ENCODE measurements at places on chromosomes 1 and 21. TPM values are rescaled to one million over a fixed set of nuclear protein-coding genes. Genes with fewer than 3 reads are reported as not detected.

- DNase-seq, result peak; percentile 67
Measured at GRCh38 chr1:41613689-41614574, 129.4 kb upstream of the EDN2 start.

DNA sequence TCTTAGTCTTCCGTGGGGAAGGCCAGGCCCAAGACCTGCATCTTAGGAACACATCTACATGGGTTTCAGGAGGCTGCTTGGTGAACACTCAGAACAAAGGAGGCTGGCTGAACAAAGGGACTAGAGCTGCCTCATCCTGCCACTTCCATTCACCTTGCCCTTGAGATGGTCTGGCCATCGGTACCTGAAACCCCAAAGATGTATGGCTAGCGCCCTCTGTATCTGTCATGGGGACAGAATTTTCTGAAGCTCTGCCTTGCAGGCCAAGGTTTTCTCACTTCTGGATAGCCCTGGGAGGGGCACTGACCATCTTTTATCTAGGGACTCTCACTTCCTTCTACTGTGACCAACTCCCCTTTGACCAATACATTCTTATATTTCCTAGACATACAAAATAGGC lies 55.4 kb upstream of the GRIK3 start:
- no peak for DNase-seq

DNA sequence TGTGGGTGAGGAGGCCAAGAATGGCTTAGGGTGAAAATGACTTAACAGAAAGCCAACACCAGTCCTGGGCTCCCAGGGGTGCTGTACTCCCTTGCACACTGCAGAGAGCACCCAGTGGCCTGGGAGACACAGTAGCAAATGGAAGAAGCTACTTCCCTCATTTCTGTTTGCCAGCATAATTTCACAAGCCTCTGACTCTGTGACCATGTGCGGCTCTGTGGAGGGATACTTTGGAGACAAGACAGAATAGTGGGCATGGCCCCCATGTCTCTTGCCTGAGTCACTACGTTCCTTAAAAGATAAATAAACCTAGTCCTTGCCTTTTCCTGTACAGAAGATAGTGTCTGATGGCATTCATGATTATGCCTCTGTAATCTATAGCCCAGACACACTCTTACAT lies 38.1 kb downstream of the TRIM62 start:
- no peak for DNase-seq

DNA sequence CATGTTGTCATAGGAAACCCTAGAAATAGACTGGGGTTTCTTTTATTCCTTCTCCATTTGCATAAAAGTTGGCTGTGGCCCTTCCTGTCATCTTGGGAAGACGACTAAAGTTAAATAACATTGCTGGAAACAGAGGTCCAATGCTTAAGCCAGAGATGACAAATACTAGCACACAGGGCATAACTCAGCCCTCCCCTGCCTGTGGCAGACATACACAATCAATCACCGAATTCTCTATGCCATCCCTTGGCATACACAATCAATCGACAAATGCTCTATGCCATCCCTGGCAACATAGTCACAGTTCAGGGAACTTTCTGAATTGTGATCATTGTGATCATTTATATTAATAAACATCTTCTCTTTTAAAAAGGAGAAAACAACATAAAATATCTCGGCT lies 229.4 kb downstream of the KAZN start:
- no peak for DNase-seq

- DNase-seq, result peak; percentile 2
Measured at GRCh38 chr1:155591770-155592169, 18.2 kb upstream of the MSTO1 start.

- DNase-seq, result no peak
Measured at GRCh38 chr1:32352831-32353383, 9.4 kb downstream of the FAM229A start.

DNA sequence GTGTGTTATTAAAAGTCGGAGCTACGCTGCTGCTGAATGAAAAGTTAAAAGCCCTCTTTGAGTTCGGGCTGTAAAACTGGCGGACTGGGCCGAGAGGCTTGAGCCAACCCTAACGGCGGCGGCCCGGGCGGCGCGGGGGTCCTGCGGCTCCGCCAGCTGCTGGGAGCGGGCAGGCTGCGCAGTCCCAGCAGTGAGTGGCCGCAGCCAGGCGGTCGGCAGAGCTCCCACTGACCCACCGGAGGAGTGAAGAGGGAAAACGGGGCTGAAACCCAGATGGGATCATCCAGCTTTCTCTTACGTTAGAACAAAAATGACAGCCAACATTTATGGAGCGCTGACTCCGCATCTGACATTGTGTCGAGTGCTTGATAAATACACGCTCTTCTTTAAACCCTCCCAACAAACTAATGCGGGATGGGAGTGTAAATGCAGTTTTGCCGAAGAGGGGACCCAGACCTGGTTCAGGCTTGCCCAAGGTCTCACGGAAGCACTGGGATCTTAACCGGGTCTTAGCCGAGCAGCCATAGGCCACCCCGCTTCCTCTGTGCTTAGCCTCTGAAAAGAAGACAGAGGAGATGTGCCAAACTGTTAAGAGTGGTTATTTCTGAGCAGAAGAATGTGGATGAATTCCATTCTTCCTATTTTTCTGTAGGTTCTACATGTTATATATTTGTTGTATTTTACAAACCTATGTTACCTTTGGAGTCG lies 3.5 kb downstream of the GRHL3 start:
- peak; percentile 35 for DNase-seq

GRCh38 chr1:15676688-15677661 lies 7.1 kb upstream of the PLEKHM2 start:
- no peak for DNase-seq

GRCh38 chr1:41517062-41517438 lies 32.6 kb upstream of the EDN2 start:
- DNase-seq, result no peak

DNA sequence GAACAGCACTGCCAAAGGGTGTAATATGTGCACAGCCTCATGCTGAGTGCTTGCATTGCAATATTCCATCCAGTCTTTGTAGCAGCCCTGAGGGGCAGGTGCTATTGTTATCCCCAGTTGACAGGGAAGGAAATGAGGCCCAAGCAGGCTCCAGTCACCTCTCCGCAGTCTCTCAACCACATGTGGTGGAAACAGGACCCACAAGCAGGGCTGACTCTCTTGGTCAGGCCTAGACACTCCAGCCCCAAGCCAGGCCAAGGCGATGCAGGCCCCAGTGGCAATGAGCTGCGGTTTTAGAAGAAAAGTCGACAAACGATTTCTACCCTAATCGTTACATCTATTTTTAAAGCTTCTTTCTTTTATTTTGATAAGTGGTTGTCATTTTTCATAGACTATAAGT lies 52.6 kb upstream of the GADD45A start:
- DNase-seq, result no peak

- no peak for DNase-seq
Measured at GRCh38 chr1:167207940-167208623, 12.6 kb upstream of the POU2F1 start.

DNA sequence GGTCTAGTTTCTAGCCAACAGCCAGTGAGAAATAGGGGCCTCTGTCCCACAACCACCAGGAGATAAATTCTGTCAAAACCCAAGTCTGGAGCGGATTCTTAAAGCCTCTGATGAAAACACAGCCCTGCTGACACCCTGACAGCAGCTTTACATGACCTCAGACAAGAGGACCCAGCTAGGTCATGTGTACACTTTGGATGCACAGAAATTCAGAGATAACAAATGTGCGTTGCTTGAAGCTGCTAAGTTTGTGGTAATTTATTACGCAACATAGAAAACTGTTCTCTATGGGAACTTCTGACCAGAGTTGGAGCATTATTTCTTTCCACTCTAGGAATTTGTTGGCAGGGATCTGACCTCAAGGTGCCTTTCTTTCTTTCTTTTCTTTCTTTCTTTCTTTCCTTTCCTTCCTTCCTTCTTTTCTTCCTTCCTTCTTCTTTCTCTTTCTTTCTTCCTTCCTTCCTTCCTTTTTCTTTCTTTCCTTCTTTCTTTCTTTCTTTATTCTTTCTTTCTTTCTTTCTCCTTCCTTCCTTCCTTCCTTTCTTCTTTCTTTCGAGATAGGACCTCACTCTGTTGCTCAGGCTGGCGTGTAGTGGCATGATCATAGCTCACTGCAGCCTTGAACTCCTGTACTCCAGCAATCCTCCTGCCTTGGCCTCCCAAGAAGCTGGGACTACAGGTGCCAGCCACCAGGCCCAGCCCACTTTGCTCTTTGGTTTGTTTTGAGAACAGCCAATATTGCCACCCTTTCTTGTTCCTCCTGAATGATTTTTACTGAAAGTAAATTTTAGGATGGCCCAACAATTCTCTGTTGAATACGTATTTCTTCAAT lies 14.9 kb upstream of the HMGCS2 start:
- DNase-seq, result no peak

HCRTR1 gene
- not detected for total RNA-seq

PM20D1 gene
- total RNA-seq, result 0.39 TPM

MPZ gene
- 26.5 TPM for total RNA-seq

FCGR3A gene
- total RNA-seq, result 5.0 TPM

PPP1R15B gene
- total RNA-seq, result 39.2 TPM

PLA2G4A gene
- 24.3 TPM for total RNA-seq

All from skin of body (tissue), 3 donors.